Adipocyte (in vitro differentiated cells): ENCODE measurements at places on chromosomes 11 and 22.
A peak's percentile ranks its signal among the peaks of the same experiment; 100 is the strongest.

- DNase-seq: no peak
Observed at GRCh38 chr11:62984451-62984991, at the start of gene SLC22A6. SLC22A6 (minus strand) TSS chr11:62984967; CDS start chr11:62984690, 277 bp downstream.

DNA sequence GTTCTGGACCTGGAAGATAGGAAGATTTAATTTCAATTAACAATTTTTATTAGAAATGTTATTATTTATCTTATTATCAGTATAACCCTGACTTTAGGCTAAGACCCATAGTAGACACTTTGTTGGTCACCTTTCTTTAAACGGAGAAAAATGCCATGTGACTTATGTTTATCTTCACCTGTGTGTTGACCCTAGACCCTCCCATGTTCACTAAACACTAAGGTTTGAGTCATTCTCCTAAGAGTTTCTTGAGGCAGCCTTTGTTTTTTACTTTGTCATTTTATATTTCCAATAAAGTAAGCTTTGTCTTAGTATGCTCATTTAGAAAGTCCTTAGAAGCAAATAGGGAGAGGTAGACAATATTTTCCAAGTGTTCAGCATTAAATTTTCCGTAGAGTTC lies 771.7 kb downstream of the METTL15 start:
- DNase-seq: no peak

GRCh38 chr11:98710986-98711385 lies 309.8 kb upstream of the CNTN5 start:
- DNase-seq: no peak

DNA sequence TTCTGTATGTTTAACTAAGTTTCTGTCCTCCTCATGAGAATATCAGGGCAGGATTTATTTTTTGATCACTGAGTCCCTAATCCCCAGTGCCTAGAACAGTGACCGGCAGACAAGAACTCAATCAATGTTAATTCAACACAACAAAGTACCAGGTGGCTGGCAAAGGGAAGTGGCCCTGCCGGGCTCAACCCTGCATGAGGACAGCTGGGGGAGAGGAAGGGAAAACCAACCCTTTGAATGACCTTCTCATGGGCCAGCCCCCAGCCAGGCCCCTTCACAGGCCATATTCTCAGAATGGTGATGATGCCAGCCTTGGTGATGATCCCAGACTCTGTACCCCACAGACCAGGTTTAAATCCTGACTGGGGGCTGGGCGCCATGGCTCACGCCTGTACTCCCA lies 1.4 kb upstream of the MFNG start:
- no peak for DNase-seq

DNA sequence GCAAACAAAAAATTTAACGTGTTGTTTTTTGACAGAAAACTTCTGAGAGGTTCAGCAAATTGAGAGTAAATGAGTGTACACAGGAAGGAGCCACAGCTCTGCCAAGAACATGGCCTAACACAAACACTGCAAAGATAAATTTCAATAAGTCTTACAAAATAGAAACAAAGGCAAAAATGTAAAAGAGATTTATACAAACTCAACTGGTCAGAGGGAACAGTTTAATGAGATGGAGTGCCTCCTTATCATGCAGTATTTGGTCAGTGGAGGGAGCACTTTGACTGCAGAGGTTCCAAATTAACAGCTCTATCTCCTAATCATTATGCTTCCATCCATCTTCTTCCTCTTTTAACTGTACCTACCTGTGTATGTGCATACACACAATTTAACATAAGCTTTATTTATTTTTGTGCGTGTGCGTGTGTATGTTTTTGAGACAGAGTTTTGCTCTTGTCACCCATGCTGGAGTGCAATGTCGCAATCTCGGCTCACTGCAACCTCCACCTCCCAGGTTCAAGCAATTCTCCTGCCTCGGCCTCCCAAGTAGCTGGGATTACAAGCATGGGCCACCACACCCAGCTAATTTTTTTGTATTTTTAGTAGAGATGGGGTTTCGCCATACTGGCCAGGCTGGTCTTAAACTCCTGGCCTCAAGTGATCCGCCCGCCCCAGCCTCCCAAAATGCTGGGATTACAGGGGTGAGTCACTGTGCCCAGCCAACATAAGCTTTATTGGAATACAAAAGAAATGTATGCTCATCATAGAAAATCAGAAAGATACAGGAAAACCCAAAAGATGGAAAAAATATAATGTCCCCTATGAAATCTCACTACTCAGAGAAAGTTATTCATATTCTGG lies 111.9 kb downstream of the MRTFA start:
- peak; percentile 31 for DNase-seq

DNA sequence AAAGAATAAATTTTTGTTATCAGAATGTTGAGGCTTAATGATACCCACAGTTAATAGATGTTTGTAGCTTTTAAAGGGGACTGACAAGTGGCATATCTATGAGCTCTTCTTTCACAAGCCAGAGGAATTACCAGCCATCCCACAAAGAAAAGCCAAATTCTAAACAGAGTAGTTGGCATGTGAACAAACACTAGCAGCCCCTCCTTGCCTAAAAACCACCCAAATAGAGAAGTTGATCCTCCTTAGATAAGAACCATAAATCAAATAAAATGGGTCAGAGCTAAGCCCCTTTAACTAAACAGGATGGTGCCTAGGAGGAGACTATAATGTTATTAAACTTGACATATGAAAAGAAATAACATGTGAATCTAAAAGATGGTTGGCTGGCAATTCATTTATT lies 11.4 kb downstream of the LPXN start:
- DNase-seq: no peak

DNA sequence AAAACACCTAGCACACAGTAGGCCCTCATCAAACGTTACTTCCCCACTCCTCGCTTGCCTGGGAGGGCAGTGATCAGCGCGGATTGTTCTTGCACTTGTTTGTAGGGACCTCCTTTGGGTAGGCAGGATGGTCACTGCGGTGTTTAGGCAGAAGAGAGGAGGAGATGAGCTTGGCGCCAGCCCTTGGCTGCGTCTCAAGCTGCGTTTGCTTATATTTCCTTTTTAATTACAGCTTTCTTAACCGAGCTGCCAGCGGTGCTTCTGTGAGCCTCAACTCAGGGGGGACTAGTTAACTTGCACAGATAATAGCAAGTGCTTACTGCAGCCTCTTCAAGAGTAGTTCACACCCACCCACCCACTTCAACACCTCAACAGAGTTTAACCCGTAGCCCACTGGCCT lies 15.1 kb downstream of the IFT27 start:
- DNase-seq: no peak

GRCh38 chr11:94782446-94782845 lies 14.3 kb downstream of the AMOTL1 start:
- DNase-seq: peak; percentile 67

DNA sequence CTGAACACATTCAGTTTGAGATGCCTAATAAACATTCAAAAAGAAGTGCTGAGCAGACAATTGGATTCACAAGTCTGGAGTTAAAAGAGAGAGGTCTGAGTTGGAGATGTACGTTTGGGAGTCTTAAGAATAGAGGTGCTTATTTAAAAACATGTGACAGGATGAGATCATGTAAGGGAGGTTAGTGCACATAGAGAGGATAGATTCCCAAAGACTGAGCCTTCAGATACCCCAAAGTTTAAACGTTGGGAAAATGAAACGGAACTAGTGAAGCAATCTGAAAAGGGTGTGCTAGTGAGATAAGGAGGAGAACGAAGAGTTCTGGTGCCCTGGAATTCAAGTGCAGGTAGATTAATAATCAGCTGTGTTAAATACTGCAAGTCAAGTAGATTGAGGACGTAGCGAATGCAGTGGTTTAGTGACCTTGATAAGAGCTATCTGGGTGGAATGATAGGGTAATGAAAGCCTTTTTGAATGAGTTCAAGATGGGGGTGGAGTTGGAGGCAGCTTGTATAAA lies 63.7 kb downstream of the HIPK3 start:
- no peak for DNase-seq

DNA sequence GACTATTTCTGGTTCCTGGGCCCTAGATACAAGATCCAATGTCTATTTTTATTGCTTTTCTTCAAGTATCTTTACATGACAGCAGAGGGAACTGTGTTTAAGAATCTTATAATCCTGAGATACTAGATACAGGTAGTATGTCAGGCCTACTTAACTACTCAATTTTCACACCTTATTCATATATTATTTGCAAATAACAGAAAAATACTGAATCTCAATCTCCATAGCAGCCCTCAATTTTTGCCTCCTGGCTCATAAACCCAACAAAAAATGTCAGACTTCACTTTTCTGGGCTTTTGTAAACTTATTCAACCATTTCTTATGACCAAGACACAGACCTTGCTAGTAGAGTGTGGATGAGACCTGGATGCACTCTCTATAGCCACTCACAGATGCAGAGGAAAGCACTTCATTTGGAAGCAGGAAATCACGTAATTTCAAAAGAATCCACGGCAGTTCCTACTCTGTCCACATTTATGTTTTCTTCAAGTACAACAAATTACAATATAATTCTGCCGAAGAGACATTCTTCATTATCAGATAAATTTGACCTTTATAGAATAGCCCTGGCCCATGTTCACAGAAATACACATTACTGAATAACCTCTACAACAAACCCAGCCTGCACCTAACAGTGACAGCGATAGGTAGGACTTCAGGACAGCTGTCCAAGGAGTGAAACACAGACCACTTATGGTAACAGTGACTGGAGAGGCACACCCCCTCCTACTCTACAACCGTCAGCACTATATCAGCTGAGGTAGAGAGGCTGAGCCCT lies 62.0 kb upstream of the YPEL1 start:
- DNase-seq: peak; percentile 49

DNA sequence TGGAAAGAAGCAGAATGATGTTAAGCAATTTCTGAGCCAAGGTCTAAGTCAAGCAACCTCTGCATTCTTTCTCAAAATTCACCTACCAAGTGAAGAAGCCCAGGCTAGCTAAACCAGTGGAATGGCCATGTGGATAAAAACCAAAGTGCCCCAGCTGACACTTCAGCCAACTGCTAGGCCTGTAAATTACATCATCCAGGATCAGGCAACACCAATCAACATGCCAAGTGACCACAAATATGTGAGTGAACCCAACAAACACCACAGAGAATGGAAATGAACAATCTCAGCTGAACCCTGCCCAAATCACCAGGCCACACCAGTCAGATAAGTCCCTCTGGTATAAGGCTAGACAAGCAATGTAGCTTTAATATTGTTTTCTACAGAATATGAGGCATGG lies 25.1 kb upstream of the FJX1 start:
- peak; percentile 65 for DNase-seq
